Left lobe of liver (tissue), 2 donors: ENCODE measurements at places on chromosomes 5 and 9. TPM values are rescaled to one million over a fixed set of nuclear protein-coding genes. Genes with fewer than 3 reads are reported as not detected.

The PCDHB5 gene
- 0.33 TPM for total RNA-seq

- no peak for DNase-seq
These were observed 35.7 kb downstream of the SLC6A3 start for GRCh38 chr5:1409381-1410110.

The TXNDC8 gene
- total RNA-seq: not detected

DNA sequence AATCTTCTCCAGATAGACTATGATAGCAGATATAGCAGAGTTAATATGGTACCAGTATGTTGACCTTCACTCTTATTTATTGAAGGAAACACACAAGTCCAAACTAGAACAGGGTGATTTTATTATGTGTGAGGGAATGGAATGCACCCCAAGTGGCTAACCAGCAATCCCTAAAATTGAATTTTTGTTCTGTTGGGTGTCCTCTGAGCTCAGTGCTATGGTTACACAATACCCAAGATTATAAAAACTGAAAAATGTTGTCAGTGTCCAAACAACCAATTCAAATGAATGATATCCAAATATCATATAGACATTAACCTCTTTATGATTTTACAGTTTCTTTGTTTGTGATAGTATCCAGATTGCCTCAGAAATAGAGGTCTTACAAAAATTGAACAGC lies 60.9 kb downstream of the NNT start:
- no peak for DNase-seq

DNA sequence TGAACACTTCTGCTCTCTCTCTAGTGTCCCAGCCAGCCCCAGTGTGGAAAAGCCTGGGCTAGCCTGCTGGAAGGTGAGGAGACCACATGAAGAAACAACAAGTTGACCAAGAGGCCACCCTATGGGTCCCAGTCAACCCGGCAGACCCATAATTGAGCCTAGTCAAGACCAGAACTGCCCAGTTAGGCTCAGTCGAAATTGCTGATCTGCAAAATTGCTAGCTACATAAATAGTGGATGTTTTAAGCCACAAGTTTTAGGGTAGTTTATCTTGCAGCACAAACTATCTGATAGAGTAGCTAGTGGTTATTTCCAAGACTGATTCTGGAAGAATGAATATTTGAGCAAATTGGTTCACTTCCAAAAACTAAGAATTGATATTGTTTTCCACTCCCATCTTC lies 82.3 kb upstream of the CCDC112 start:
- DNase-seq: no peak

DNA sequence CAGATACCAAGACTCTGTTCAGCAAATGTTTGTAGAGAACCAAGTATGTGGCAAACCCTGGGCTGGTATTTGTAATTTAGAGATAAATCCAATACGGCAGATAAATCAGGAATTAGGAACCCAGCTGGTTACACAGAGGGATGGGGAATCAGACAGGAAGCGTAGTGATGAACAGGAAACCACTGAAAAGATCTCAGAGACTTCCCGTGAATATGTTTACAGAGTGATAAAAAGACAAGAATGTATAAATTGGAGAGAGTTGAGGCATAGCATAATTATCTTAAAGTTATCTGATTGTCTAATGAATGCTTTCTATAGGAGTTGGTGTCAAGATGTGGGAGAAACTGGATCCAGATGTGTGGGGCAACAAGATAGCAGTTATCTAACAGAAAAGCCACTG lies 246.6 kb upstream of the SMARCA2 start:
- DNase-seq: no peak

DNA sequence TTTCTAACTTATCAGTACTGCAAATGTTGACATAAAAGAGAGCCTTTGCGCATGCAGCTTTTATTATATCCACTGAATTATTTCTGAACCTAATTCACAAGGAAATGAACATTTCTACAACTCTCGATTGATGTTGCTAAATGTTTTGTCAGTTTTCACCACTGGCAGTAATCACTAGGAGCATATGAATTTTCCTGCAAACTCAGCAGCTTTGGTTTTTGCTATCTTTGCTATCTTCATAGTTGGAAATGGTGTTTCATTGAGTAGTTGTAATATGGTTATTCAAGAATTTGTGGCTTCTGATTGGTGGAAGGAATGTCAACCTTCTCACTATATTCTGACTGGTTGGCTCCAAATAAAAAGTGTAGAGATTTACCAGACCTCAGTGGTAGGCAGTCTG lies 8.9 kb upstream of the SHC3 start:
- no peak for DNase-seq

The LCN10 gene
- 0.15 TPM for total RNA-seq

DNA sequence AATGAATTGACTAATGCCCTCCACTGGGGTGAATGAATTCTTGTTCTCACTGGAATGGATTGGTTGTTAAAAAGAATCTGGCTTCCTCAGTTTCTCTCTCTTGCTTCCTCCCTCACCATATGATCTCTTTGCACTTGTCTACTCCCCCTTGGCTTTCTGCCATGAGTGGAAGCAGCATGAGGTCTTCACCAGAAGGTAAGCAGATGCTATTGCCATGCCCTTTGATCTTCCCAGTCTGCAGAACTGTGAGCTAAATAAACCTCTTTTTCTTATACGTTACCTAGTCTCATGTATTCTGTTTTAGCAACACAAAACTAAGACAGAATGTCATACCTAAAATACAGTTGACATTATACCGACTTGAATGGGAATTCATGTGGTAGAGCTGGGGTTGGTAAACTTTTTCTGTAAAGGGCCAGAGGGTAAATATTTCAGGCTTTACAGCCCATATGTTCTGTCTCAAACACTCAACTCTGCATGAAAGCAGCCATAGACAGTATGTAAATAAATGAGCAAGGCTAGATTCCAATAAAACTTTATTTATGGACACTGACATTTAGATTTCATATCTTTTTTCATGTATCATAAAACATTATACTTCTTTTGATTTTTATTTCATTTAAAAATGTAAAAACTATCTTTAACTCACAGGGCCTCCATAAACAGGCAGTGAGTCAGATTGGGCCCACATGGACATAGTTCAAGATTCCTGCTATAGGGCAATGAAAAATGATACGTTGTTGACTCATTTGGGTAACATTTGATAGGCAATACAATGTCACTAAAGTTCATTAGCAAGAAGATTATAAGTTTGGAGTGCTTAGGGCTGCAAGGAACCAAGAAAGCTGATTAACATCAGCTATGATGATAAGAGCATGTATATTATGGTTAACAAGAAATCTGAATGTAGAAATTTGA lies 79.4 kb upstream of the TLE4 start:
- no peak for DNase-seq
